M059J (cell line): ENCODE measurements at places on chromosomes 5 and 9.

DNA sequence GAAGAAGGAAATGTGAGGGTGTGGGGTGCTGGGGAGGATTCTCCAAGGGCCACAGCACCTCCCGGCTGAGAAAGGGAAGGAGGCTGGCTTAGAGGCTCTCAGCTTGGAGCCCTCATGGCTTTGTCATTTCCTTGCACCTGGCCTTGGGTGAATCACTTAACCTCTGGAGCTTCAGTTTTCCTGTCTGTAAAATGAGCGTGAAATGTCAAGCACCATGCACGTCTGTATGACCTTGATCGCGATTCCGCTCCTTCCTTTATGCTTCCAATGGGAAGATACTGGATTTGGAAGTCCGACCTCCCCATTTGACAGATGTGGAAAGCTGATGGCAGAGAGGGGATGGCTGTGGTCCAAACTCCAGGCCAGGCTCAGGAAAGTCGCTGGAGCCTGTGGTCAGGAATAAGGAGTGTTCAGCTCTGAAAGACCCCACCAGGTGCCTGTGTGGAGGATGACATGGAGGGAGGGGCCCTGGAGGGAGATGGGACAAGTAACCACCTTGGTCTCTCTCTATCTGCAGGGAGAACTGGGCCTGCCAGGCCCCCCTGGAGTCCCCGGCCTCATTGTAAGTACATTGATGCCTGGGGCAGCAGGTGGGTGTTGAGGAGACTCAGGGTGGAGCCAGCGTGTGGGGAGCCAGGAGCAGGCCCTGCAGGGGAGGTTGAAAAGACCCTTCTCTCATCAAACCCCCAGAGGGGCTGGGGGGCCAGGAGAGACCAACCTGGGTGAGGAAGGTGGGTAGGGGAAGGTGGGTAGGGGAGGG lies 66.5 kb downstream of the COL27A1 start:
- DNase-seq: peak; percentile 48

GRCh38 chr9:134066913-134067851 lies 644 bp downstream of the BRD3 start:
- DNase-seq: peak; percentile 34

GRCh38 chr5:136905571-136905970 lies 540.2 kb upstream of the TRPC7 start:
- peak; percentile 81 for DNase-seq

GRCh38 chr9:85744480-85744879 lies 2.7 kb upstream of the AGTPBP1 start:
- DNase-seq: no peak

DNA sequence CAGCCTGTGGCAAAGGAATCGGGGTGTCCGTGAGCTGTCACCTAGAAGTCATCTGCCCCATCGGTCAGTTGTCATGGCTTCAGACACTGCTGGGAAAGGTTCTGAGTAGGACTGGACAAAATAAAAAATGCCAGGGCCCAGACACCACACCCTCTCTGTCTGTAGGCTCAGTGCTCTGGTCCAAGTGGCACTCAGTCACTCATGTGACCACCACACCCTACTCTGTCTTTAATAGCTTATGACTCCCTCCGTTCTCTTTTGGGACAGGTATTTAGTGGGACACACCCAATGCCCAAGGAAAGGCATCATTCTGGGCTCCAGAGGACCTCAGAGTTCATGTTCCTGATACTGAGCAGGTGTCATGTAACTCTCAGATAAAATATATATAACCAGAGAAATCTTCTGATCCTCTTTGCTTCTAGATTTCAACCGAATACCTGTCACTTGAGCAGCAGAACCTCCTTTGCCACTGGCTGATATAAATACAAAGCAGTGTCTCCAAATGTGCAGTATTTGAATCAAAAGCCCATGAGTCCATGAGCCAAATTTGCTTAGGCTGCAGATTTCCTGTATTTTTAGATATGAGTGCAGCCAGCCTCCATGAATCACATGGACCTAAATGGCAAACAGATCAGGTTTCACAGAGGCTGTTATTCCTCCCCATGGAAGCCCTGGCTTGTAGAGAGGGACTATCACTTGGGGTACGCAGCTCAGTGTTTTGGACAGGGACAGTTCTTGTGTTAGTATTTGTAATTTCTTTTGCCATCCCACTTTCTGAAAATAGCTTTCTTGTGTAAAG lies 272.0 kb downstream of the ARHGAP26 start:
- DNase-seq: no peak

DNA sequence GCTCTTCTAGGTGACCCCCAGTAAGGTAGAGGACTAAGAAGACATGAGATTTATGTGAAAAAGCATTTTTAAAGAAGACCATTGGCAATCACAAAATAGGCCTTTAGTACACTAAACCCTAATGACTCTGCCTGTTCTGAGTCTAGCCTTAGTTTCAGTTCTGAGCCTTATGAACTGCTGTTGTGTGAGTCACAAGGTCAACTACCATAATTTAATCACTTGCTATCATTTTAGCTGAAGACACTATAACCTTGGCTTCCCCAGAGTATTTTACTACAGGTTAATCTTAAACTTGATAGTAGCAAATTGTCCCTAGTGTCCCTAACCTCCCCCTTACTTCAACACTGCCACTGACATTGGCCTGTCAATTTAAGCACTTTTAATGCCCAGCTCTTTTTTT lies 34.4 kb downstream of the APC start:
- DNase-seq: peak; percentile 51

DNA sequence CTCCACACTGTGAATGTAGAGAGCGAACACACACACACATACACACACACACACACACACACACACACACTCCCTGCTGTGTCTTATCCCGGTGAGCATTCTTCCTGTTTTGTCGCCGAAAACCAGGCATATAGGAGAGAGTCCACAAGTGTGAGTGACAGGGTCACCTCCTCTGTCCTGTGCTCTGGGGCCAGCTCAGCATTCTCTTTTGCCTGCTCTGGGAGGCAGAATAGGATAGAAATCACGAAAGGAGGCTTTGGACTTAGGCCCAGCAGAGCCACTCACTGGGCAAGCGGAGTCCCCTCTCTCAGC lies 3.0 kb downstream of the LAMC3 start:
- no peak for DNase-seq

DNA sequence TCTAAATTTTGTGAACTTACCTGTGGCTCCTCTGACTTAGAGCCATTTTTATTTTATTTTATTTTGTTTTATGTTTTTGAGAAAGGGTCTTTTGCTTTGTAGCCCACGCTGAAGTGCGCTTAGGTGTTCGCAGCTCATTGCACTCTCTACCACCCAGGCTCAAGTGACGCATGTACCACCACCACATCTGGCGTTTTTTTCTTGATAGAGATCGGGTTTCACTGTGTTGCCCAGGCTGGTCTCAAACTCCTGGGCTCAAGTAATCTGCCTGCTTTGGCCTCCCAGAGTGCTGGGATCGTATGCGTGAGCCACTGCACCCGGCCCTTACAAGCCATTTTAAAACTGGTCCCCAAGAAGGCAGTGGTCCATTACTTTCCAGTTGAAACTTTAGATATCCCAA lies 18.5 kb downstream of the MATR3 start:
- no peak for DNase-seq

- DNase-seq: no peak
These were observed 46.1 kb upstream of the RNU6ATAC start for GRCh38 chr9:134210511-134210907.

- peak; percentile 75 for DNase-seq
These were observed 248.1 kb upstream of the NREP start for GRCh38 chr5:112004867-112005622.

DNA sequence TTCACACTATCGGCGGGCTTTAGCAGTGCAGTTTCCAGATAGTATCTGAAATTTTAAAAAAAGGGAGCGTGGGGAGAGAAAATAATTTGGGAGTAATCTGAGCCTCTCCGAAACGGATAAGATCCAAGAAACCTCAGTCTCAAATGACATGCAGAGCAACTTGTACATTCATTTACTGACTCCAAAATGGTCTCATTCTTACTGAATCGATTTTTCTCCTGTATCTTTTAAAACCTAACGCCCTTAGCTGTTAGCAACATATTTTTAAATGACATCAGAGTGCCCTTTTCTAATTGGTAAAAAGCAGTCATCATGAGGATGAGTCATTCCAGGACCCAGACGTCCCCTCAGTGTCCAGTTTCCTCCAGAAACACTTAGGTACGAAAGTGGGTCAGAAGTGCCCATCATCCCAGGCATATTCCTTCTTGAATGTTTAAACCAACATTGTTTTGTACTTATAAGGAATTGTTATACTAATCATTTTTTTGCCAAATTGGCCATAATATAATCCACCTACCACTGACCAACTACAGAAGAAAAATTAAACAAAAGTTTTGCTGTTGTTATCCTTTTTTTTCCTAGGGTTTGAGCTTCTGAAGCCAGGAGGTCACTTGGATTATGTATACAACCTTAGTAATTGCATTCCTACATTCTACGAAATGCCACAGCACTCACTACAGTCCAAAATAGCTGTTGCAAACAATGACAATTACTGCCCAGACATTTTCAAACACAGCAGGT lies 354.4 kb downstream of the ADAMTS6 start:
- DNase-seq: peak; percentile 90

DNA sequence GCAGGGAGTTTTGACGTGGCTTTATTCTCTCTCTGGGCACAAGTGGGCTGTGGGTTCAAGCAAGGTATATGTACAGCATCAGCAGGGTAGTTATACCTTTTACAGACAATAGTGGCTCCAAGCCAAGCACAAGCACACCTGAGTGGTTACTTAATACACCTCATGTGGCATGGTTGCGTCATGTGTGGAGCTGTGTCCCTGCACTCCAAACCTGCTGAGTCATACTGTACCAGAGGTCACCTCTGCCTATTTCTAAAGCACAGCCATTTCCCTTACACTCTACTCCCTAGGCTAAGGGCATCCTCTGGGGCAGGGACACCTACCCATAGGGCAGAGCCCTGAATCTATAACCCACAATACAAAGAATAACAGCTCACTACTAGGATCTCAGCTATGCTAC lies 147.3 kb downstream of the OSTF1 start:
- no peak for DNase-seq

DNA sequence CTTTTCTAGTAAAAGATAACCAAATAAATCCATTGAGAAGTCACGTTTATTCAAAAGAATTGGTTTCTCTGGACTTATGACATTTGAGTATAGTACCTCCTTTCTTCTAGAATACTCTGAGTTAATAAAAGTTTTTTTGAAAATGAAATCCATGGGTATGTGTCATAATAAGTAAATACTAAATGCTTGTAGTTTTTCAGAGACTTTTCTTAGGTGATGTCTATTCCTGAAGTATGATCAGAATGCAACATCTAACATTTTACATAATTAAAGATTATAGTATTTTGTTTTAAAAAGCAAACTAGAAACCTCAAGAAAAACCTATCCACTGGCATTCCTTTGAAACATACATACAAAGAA lies 63.2 kb downstream of the NFIB start:
- DNase-seq: no peak

- no peak for DNase-seq
These were observed 8.8 kb upstream of the NACC2 start for GRCh38 chr9:136103651-136104487.

GRCh38 chr5:112216140-112216539 lies 202.9 kb downstream of the EPB41L4A start:
- no peak for DNase-seq

GRCh38 chr9:82939451-82939850 lies 123.5 kb downstream of the RASEF start:
- peak; percentile 81 for DNase-seq

DNA sequence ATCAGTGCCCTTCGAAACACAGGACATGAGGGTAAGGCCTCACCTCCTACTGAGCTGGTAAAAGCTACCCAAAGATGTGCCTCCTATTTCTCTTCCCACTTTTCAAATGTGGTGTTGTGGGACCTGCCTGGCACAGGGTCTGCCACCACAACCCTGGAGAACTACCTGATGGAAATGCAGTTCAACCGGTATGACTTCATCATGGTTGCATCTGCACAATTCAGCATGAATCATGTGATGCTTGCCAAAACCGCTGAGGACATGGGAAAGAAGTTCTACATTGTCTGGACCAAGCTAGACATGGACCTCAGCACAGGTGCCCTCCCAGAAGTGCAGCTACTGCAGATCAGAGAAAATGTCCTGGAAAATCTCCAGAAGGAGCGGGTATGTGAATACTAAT lies 1.9 kb downstream of the IRGM start:
- peak; percentile 25 for DNase-seq

GRCh38 chr9:131899296-131900228 lies 159.7 kb upstream of the RAPGEF1 start:
- DNase-seq: no peak

DNA sequence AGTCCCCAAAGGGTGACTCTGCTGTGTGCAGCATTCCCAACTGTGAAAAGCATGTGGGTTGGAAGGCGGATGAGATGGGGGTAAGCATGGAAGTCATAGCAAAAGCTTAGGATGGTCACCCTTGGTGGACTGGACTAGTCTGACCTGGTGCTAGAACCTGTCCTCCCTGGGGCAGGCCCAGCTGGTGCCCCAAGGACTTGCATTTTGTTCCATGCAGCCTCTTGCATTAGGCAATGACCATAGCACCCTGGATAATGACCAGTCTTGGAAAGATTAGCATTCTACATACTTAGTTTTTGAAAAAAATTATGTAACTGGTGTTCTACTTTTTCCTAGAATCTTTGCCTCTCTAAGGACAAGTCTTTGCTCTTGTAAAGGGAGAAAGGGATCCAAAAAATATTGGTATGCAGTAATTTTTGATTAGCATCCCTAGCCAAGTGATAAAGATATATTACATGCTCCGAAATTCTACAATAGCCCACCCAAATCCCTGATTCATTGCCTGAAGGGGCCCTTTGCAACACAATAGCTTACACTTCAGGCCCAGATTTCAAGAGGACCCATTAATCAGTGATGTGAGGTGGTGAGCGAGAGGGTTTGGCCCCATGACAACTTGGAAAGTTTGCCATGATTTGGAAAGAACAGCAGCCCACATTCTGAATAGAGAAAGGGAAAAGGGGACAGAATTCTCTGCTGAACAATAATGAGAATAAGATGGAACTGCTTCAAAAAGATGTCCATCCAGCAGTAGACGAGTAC lies 93.3 kb upstream of the CD180 start:
- no peak for DNase-seq

DNA sequence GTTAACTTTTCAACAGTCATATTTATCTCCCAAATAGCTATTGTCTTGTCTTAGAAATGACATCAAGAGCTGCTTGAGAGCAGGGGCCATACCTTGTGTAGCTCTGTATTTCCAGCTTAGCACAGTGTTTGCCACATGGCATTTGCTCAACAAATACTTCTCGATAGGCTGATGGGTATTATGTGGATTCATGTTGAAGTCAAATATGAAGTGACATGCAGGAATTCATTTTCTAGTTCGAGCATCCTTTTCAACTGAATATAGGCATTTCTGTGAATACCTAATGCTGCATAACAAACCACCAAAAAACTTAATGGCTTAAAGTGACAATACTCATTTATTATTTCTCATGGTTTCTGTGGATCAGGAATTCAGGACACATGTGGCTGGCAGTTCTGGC lies 125.6 kb downstream of the TLE1 start:
- DNase-seq: no peak
